Upper lobe of right lung (tissue), 1 donor: ENCODE measurements at places on chromosomes 5 and 9.

DNA sequence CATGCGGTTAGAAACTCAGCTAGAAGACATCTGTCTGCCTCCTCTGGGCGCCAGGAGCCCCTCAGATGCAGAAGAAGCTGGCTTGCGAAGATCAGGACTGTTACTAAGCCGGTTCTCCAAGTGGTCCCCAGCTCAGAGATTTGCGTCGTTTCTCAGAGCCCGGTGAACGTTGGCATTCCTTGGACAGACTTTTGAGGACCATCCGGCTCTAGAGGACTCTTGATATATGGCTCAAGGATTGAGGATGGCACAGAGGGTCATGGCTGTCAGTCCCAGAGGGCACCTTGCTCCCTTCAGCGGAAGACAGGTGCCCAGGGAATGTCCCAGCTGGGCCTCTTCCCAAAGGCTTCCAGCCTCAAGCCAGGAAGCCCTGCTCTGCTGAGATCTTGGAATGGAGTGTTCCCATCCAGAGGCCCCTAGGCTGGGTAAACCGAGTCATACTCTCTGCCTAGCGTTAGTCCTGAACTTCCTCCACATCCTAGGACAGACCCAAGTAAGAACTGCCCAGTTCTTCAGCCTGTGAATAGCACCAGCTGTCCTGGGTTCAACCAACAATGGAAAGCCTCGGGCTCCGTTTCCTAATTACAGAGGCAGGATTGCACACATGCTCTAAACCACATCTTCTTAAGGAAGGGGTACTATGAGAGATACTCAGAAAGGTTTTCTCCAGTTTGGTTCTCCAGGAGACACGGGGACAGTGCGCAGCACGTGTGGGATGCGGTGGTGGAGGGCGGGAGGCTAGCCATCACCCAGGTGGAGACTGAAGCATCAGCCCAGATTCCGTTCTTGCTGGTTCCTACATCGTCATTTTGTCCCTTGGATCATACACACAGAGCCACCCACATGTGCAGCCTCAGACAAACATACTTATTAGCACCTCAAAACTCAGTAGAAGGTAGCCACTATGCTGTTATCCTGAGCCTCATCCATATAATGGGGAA is 51.4 kb downstream of the ZNF354C start:
- no peak overlapping the region for H3K27ac ChIP-seq
- no peaks in the 10 kb centered on the region for H3K4me1 ChIP-seq
- no peaks in the 10 kb centered on the region for H3K36me3 ChIP-seq
- no peak overlapping the region for H3K4me3 ChIP-seq

- H3K4me3 ChIP-seq: no peak overlapping the region
- H3K27me3 ChIP-seq: no peaks in the 10 kb centered on the region
- peaks cover 90% of the 10 kb centered on the region for H3K36me3 ChIP-seq
- DNase-seq: no peak
Observed at GRCh38 chr5:1488882-1489680, 34.7 kb downstream of the LPCAT1 start.

DNA sequence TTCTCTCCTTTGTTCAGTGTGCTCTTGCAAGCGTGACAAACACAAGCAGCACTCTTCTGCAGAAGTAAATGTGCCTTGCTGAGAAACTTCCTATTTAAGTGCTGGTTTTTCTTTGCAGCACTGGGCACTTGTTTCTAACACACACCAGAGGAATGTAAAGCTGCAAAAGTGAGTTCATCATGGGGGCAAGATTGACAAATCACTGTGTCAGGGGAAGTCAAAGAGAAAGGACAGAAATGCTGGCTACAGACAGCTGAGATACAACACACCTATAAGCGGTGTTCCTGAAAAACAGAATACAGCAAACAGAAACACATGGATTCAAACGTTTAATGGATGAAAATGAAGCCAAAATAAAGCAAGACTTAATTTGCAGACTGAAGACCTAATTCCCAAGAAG is 19.6 kb downstream of the ROR2 start:
- no peak for DNase-seq
- no peak overlapping the region for H3K4me3 ChIP-seq
- H3K36me3 ChIP-seq: no peaks in the 10 kb centered on the region
- H3K4me1 ChIP-seq: no peaks in the 10 kb centered on the region

DNA sequence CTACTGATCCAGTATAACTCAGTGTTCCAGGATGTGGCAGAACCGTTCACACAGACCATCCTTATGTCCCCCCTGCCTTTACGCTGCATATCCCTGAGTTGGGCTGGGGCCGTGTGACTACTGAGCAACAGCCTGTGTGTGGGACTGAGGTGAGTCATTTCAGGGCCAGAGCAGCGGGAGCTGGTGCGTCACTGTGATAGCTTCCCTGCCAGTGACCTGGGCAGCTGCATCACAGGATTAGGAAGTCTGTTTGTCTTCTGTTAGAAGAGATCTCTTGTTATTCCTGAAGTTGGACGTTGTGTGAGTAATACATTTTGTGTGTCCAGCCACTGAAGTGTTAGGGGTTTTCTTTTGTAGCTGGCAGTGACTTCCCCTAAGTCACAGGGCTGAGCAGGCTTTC is 35.6 kb downstream of the TPPP start:
- no peaks in the 10 kb centered on the region for H3K4me1 ChIP-seq
- H3K4me3 ChIP-seq: no peak overlapping the region

- no peak overlapping the region for H3K4me3 ChIP-seq
- H3K36me3 ChIP-seq: no peaks in the 10 kb centered on the region
- no peak overlapping the region for H3K27ac ChIP-seq
- H3K4me1 ChIP-seq: no peaks in the 10 kb centered on the region
- no peaks in the 10 kb centered on the region for H3K27me3 ChIP-seq
Observed at GRCh38 chr9:84759804-84760203, 90.3 kb downstream of the NTRK2 start.
